CD4-positive, alpha-beta T cell treated with Interleukin-2 at 100 ng/mL for 4 hours (primary cell): ENCODE measurements at places on chromosomes 2 and 18.

DNA sequence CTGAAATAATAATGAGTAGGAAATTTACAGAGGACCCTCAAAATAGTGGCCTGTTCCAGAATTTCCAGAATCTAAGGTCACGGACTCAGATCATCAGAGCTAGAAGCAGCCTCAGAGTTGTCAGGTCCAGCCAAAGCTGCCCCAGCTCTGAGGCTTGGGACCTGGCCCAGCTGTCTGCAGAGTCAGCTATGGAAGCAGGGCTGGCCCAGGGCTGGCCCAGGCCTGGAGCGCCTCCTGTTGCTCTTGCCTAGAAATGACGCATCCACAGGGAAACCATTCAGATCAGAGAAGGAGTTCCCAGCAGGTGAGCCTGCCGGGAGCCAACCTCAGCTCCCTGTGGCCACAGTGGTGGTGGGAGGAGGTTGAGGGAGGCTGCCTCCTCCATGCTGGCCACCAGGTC, 106.7 kb upstream of the ARL4C start:
- DNase-seq = no peak

DNA sequence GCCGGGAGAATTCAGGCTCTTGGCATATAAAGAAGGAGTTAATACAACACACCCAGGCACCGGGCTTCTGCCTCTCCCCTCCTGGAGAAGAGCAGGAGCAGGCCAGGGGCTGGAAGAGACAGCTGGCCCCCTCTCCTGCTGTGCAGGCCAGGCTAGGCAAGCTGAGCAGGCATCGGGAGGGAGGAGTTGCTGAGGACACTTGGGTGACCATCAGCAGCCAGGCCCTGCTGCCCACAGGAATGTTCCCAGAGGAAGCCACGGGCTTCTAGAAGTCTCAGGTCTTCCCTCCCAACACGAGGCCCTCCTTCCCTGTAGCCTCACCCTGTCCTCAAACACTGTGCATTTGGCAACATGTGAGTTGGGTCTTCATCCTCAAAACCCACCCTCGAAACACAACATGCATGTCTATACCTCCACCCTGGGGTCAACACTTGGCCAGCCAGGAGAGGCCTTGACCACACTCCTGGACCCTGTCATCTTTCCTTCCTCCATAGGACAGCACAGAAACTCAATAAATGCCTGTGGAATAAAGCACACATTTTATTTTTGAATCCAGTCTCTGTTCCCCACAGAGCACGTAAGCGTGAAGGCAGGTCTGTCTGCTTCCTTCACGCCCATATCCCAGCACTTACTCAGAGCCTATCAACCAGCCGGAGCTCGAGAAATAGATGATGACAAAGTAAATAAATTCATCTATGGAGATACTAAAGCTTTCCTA, 433.8 kb upstream of the ID2 start:
- DNase-seq = no peak

GRCh38 chr2:115807276-115807675, 1364.8 kb downstream of the DPP10 start:
- no peak for DNase-seq

GRCh38 chr18:71329114-71329513, 1040.3 kb downstream of the SOCS6 start:
- no peak for DNase-seq

- DNase-seq = no peak
These were observed 21.6 kb upstream of the PDIA6 start for GRCh38 chr2:10834068-10834655.

DNA sequence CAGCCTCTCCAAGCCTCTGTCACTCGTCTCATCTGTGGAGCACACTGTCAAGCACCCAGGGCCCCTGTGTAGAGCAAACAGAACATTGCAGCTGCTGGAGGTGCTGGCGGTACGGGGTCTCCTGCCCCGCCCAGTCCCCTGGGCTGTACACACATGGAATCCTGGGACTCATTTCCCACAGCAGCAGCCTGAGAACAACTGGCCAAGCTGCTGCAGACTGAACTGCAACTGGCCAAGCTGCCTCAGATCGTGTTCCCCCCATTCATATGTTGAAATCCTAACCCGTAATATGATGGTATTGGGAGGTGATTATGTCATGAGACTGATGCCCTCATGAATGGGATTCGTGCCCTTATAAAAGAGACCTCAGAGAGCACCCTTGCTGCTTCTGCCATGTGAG, 130.5 kb downstream of the NCK2 start:
- DNase-seq = no peak

DNA sequence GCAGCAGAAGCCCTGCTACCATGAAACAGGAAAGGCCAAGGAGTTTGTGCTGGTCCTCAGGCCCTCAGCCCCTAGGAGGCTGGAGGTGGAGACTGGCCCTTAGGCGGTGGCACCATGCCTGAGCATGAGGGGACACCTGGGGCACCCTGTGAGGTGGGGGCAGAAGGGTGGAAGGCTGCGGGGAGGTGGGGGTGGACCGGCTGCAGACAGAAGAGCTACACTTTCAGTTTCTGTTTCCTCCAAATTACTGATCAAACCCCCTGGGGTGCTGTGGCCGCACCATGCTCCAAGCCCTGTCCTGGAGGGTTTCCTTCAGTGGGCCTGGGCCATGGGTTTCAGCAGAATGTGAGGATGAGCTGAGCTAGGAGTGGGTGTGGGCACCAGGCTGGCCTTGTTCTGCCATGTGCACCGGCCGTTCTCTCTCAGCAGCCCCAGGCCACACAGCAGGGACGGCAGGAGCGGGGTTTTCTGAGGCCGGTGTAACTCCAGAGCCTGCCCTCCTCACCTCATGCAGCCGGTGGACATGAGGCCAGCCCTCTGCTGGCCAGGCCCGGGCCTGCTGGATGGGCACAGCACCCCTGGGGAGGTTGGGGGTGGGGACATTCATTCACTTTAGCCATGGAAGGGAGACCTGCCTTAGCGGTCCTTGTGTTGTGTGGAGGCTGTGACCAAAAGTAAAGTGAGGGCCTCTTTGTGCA, 51.5 kb downstream of the PLEKHB2 start:
- no peak for DNase-seq

- DNase-seq = no peak
These were observed 713 bp downstream of the ATOH8 start for GRCh38 chr2:85754313-85755095.

- DNase-seq = no peak
These were observed 147.8 kb downstream of the KCNE4 start for GRCh38 chr2:223199531-223200515.

GRCh38 chr2:12300927-12301326, 415.8 kb upstream of the TRIB2 start:
- DNase-seq = no peak

DNA sequence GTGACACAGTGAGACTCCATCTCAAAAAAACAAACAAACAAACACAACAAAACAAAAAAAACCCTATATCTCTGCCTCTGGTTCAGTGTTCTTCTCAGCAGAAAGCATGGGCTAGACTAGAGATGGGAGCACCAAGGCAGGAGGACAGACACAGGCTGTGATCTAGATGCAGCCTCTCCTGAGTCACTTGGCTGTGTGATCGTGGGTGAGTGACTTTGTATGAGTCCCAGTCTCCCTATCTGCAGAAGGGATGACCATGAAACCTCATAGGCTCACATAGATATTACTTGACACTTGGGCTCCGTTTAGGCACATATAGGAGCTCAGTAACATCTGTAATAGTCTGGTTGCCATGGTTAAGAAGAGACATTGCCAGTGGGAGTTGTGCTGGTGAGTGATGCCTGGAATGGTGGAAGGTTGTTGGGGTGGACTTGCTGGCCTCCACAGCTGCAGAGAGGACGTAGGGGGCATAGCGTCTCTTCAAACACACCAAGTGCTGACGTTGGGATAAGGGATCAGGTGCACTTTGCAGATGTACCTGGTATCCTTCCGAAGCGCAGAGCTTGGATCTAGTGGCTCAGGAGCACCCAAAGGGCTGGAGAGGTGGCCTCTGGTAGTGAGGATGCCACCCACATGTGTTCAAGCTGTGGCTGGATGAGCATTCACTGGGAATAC, 318.9 kb upstream of the HS6ST1 start:
- DNase-seq = no peak

GRCh38 chr2:132766573-132766972, 96.6 kb upstream of the LYPD1 start:
- DNase-seq = no peak

GRCh38 chr2:150589681-150590080, 102.2 kb upstream of the RND3 start:
- no peak for DNase-seq

- no peak for DNase-seq
These were observed 11.5 kb upstream of the IL1A start for GRCh38 chr2:112795774-112796173.

- no peak for DNase-seq
These were observed 43.9 kb upstream of the CYBRD1 start for GRCh38 chr2:171478345-171478744.
